ENCODE measurements at places on chromosomes 4 and X. TPM values are rescaled to one million over a fixed set of nuclear protein-coding genes. Genes with fewer than 3 reads are reported as not detected.

The DCAF4L1 gene
- total RNA-seq = not detected

The NIPAL1 gene
- 0.50 TPM for total RNA-seq

The RHOXF1 gene
- not detected for total RNA-seq

The C4orf36 gene
- total RNA-seq = 2.7 TPM

The GUCY1B1 gene
- 12.9 TPM for total RNA-seq

The ADH1A gene
- total RNA-seq = not detected

The FAM193A gene
- 11.1 TPM for total RNA-seq

The TBX22 gene
- not detected for total RNA-seq

The EDA gene
- 0.34 TPM for total RNA-seq

The FSTL5 gene
- total RNA-seq = not detected

The SLC39A8 gene
- total RNA-seq = 4.0 TPM

The ZNF711 gene
- total RNA-seq = 1.6 TPM

The KDM6A gene
- 7.7 TPM for total RNA-seq

The ERAS gene
- total RNA-seq = not detected

The ANKRD50 gene
- 6.7 TPM for total RNA-seq

The KLHL13 gene
- 3.2 TPM for total RNA-seq

The IQSEC2 gene
- 9.4 TPM for total RNA-seq

The ADGRA3 gene
- 24.8 TPM for total RNA-seq

The PCDH19 gene
- not detected for total RNA-seq

The C1GALT1C1 gene
- total RNA-seq = 20.8 TPM

The CDX4 gene
- not detected for total RNA-seq

The ANK2 gene
- total RNA-seq = 5.7 TPM

The SPANXA1 gene
- not detected for total RNA-seq

The PCDH18 gene
- 73.0 TPM for total RNA-seq

The CCDC160 gene
- not detected for total RNA-seq

The CXCL8 gene
- 5.6 TPM for total RNA-seq

The CDKL5 gene
- total RNA-seq = 1.3 TPM

The MSX1 gene
- 0.74 TPM for total RNA-seq

The RBM46 gene
- total RNA-seq = not detected

The COL4A6 gene
- total RNA-seq = 2.0 TPM

The BGN gene
- total RNA-seq = 14.0 TPM

The CABS1 gene
- not detected for total RNA-seq

The CLCN3 gene
- 23.7 TPM for total RNA-seq

The DUSP21 gene
- not detected for total RNA-seq

The FOXP3 gene
- total RNA-seq = 0.15 TPM

The FOXR2 gene
- total RNA-seq = not detected

The LANCL3 gene
- total RNA-seq = under 0.01 TPM

The METTL14 gene
- total RNA-seq = 9.1 TPM

The YTHDC1 gene
- total RNA-seq = 20.5 TPM

The AMBN gene
- total RNA-seq = not detected

The DGAT2L6 gene
- total RNA-seq = not detected

The PABPC1L2B gene
- total RNA-seq = not detected

The ADAMTS3 gene
- total RNA-seq = 0.84 TPM

The VCX3A gene
- not detected for total RNA-seq

The TRIM75 gene
- total RNA-seq = not detected

The CCNB3 gene
- total RNA-seq = under 0.01 TPM

The PDE6B gene
- total RNA-seq = 2.5 TPM

The ASB5 gene
- 0.30 TPM for total RNA-seq

The ETNPPL gene
- not detected for total RNA-seq

The POU4F2 gene
- total RNA-seq = not detected

The DNAAF6 gene
- total RNA-seq = not detected

The PTTG2 gene
- total RNA-seq = not detected

The FMR1NB gene
- not detected for total RNA-seq

The F8A3 gene
- 4.4 TPM for total RNA-seq

The CPLX1 gene
- total RNA-seq = not detected

The ZNF41 gene
- total RNA-seq = 5.5 TPM

The IL2 gene
- total RNA-seq = not detected

The GLUD2 gene
- 0.34 TPM for total RNA-seq

The MAGEC1 gene
- total RNA-seq = not detected

The MAGEA8 gene
- total RNA-seq = not detected

Measured in bronchus fibroblast of lung (primary cell).